ENCODE measurements at places on chromosomes 2 and 18.

GRCh38 chr2:25853038-25853638, 25.1 kb downstream of the ASXL2 start:
- no peak for DNase-seq

GRCh38 chr2:173217116-173217840, 137.4 kb upstream of the CDCA7 start:
- DNase-seq: no peak

- no peak for DNase-seq
Observed at GRCh38 chr2:70143314-70144150, 47.3 kb downstream of the C2orf42 start.

DNA sequence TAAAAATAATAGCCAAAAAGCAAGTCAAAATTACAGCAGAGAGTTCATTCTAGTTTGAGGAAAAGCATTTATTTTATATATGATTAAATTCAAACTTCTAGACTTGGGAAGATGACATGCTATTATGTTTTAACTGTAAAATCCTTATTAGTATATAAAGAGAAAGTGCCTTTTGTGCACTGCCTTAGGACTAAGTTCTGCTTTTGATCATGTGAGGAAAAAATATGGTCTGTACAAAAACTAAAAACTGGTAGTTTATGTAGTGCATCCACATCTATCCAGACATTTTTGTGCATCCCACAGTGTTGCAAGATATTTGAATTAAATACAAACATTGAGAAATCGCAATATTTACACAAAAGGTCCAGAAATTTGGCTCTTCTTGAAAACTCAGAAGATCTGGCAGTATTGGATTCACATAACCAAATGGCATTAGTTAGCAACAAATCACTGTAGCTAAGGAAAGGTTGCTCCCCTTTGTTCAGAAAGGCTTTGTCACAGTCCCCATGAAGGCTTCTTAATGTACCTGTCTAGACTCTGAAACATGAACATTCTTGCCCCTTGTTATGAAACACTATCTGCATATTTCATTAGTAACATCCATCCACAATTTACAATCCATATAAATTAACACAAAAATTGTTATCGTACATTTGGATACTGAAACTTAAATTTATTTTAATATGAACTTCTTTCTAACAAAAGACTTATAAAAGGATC, 2.2 kb downstream of the MMADHC start:
- no peak for DNase-seq

- DNase-seq: no peak
Observed at GRCh38 chr18:21314724-21315123, 72.7 kb downstream of the GREB1L start.

DNA sequence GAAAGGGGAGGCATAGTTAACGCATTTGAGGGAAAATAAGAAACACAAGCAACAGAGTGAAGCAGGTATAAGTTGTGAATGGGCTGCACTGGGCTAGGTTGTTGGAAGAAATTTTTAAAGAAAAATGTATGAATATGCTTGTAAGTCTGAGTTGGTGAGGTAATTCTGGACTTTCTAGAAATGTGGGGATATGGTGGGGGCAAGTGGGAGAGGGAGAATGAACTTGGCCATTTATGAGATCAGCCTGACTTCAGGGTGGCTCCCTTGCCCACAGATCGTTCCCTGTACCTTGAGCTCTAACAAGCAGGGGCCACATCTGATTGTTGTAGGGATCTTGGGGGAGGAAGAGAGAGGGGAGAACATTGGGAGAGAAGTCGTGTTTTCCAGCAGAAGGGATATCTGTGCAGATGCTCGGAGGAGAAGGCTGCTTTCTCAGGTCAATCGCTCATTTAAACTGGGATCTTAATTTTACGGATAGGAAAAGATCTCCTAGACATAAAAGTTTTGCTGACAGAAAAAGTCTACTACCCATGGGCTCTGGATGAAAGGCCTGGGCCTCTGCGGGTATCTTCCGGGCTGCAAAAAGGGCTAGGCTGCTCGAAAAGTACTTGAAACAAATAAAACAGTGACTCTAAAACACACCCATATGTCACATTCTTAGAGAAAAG, 42.5 kb upstream of the FZD5 start:
- no peak for DNase-seq

- DNase-seq: no peak
Observed at GRCh38 chr2:79200762-79201161, 41.2 kb upstream of the REG3A start.

- DNase-seq: peak; percentile 31
Observed at GRCh38 chr2:190119257-190119656, 56.7 kb upstream of the MSTN start.

GRCh38 chr2:238462782-238463396, 36.2 kb downstream of the ASB1 start:
- no peak for DNase-seq

DNA sequence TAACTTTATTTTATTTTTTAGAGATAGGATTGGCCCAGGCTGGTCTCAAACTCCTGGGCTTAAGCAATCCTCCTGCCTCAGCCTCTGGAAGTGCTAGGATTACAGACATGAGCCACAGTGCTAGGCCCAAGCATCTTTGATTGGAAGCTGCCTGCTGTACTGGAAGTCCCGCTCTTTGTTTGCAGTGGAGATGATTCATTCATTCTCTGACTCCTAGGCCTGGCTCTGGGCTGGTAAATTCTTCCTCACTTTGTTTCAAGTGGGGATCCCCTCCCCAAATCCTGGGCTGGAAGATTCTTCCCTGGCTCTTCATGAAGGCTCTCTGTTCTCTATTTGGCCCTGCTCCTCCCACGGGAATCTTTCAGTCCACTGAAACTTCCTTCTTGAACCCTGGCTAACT, 81.9 kb downstream of the NEURL3 start:
- DNase-seq: no peak

DNA sequence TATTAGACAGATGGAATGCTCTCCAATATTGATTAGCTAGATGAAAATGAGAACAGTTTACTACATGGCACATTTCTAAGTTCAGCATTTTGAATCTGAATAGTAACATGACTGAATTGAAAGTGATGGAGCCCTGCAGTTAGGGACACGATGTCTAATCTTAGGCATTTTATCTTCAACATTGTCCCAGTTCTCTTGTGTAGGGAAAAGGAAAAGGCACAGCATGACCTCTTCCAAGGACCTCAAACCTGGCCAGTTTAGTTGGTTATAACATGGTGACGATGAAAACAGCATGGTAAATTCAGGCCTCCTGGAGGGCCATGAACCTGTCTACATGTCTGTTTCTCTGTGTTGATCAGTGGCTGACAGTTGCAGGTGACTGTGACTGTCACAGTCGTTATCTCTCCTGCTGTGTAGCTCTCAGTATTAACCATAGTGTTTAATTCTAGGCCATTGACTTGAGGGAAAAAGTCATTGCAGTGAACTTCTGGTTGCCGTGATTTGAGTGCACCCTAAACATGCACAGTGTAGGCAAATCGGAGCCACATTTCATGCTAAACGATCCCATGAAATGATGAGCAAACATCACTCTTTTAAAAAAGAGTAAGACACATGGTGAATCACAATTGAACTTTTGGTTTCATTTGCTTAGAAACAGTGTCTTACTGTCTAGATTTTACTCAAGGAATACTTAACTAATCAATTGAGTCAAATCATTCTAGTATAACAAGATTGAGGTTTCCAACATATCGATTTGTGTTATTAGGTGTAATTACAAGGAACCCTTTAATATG, 129.7 kb downstream of the PHLPP1 start:
- no peak for DNase-seq

GRCh38 chr2:120305296-120305695, 40.6 kb upstream of the INHBB start:
- DNase-seq: no peak

- no peak for DNase-seq
Observed at GRCh38 chr2:124805060-124805459, 780.0 kb downstream of the CNTNAP5 start.

- DNase-seq: no peak
Observed at GRCh38 chr18:26488417-26489009, 59.8 kb downstream of the KCTD1 start.

- DNase-seq: no peak
Observed at GRCh38 chr2:139990646-139991335, 1210.6 kb upstream of the NXPH2 start.

DNA sequence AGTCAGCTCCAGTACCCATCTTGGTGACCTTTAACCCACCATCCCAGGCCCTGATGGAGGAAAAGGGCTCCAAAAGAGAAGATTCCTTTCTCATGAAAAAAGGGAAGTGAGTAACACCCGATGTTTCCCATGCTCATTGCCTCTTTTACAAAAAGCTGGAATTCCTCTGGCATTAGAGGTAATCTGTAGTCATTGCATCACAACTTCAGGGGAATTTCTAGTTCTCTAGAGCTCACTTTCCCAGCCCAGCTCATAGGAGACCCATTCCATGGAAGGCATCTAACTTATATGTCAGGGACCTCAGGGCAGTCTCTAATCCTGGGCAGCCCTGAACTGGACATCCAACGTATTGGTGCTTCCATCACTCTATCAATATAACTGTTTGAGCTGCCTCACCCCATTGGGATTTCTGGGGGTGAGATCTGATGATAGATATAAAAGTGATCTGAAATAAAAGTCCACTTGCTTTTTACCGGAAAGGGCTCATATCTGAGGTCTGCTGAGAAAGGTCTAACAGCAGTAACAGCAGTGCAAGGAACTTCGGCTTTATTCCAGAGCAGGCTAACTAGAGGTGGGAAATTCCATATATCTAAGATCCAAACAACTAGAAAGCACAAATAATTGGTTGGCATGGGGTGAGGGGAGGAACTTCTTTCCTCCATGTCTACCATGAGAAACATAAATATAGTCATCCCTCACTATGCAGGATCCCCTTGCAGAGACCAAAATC, 106.1 kb downstream of the ETAA1 start:
- no peak for DNase-seq

- no peak for DNase-seq
Observed at GRCh38 chr2:154495455-154495868, 203.0 kb upstream of the KCNJ3 start.

- no peak for DNase-seq
Observed at GRCh38 chr2:173151671-173152401, 76.2 kb downstream of the MAP3K20 start.

- DNase-seq: no peak
Observed at GRCh38 chr2:223523551-223524001, 78.6 kb downstream of the SCG2 start.

- DNase-seq: no peak
Observed at GRCh38 chr2:24743924-24744323, 49.3 kb downstream of the PTRHD1 start.

GRCh38 chr2:45634223-45634622, 17.3 kb upstream of the PRKCE start:
- no peak for DNase-seq

DNA sequence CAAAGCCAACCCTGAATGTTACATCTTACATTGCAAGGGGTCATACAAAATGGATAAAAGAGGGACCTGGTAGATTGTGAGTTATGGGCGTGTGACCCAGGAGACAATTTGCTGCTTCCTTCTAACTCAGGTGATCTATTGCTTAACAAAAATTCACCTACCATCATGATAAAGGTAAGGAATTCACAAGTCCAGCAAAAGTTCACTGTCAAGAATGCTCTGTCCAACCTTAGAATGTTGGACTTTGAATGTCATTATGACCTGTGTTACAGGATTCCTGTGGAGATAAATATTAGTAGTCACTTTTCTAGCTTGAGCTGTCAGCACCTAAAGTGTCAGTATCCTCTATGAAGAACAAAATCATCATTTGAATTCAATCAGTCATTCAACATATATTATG, 7.9 kb upstream of the KLF7 start:
- no peak for DNase-seq

GRCh38 chr2:21498016-21498415, 374.2 kb downstream of the TDRD15 start:
- DNase-seq: no peak

DNA sequence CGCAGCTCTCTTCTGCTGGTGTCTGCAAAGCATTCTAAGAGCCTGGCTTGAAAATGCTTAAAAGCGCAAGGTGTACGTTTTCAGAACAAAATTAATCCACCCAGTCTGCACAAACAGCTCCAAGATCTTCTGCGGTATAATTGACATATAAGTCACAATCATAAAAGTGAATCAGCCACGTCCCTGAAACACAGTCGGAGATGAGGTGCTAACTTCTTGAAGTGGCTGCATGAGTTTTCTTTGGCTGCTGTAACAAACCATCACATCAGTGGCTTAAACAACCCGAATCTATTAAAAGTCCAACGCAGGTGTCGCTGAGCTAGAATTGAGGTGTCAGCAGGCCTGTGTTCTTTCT, 32.6 kb downstream of the ARL4C start:
- no peak for DNase-seq

- DNase-seq: no peak
Observed at GRCh38 chr2:44706681-44707553, 234.6 kb upstream of the SIX3 start.

DNA sequence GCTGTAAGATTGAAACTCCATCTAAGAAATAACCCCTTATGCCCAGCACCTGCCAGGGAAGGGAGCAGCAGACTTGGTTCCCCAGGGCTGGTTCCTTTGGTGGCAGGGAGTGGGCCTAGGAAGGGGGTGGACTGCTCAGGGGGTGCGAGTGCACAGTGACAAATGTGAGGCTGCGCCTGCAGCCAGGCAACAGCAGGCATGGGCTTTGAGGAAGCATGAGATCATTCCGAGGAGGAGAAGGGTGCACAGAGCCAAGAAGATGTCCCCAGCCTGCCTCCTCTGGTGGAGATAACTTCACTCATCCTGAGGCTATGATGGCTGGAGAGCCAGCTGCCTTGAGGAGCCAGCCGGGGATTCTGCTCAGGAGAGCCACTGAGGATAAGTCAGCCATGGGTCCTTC, 158.0 kb downstream of the CAPN13 start:
- DNase-seq: no peak

DNA sequence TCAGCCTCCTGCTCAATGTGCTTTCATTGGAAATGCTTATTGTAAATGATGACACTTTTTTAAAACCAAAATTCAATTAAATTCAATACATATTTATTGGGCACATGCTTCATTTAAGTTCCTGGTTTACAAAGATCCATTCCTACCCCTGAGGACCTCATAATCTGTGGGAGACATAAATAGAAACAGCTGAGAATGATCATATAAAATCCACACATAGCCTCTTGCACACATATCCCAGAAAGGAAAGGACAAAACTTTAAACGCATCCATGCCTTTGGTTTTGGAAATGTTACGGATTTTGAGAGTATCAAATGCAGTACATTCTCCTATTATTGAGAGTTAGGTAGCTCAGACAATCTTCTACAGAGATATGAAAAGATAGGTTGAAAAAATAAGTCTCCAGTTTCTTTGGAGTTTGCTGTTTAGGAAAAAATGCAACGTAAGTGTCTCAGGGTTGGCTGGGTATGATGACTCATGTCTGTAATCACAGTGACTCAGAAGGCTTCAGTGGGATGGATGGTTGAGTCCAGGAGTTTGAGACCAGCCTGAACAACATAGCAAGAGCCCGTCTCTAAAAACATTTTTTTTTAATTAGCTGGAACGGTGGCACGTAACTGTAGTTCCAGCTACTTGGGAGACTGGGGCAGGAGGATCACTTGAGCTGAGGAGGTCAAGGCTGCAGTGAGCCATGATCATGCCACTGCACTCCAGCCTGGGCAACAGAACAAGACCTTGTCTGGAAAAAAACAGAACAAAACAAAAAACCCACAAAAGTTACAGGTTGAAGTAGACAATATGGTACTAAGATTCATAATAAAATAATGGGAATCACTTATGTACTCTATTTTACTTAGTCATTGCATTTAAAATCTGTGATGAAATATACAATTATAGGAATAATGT, 3.9 kb upstream of the PRELID3A start:
- no peak for DNase-seq
